ENCODE measurements at places on chromosomes 7 and 10. TPM values are rescaled to one million over a fixed set of nuclear protein-coding genes. Genes with fewer than 3 reads are reported as not detected.

DNA sequence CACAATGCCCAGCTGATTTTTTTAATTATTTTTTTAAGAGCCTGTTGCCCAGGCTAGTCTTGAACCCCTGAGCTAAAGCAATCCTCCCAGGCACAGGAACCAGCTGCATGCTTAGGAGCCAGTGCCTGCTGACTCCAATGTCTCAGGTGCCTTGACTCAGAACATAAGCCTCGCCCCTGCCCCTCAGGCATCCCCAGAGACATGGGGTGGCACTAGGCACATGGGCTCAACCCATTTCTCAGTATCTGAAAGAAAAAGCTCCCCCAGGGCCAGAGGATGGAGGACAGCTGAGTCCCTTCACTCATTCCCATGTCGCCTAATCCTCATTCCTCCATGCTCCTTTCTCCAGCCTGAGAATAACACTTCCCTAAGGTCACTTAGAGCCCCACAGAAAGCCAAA, 39.1 kb downstream of the KCNH2 start:
- DNase-seq = no peak

DNA sequence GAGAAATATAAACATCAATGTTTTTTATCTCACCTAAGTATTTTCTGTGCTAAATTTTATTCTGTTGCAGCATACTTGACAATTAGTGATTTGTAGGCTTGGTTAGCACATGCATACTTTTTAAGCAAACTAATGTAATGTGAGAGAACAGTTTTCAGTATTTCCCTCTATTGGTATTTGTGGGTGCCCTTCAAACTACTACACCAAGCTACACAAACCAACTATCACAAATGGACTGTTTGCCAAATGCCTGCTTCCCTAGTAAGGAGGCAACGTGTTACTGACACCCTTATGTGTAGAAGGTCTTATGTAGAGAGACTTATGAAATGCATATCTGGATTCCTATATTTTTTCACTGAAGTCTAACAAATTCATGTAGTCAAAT, 98.4 kb upstream of the FZD1 start:
- no peak for DNase-seq

DNA sequence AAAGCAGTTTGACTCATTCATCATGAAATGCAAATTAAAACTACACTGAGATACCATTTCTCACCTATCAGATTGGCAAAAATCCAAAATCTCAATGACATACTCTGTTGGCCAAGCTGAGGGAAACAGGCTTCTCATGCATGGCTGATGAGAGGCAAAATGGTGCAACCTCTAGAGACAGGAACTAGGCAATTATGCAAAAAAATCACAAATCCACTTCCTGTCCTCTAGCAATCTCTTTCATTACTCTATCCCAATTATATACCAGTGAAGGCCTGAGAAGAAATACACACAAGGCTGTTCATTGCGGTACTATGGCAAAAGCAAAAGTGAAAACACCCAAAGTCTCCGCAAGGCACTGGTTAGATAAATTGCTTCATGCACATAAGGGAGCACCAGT, 25.9 kb upstream of the PTPRN2 start:
- no peak for DNase-seq

DNA sequence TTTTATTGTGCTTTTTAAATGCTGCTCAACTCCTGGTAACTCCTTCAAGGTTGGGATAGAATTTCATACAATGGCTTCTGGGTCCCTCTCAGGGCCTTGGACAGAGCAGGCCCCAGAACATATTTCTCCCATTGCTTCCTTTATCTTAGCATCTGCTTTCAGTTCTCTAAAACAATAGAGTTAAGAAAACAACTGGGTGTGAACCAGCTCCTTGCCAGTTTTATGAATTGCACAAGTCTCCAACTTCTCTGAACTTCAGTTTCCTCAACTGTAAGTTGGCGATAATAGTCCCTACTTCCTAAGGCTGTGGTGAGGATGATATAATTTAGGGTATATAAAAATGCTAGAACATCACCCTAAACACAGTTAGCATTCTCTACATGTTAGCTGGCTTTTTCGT, 77.0 kb upstream of the INHBA start:
- DNase-seq = no peak

- no peak for DNase-seq
These were observed 1111.4 kb downstream of the SORCS1 start for GRCh38 chr10:106053061-106053460.

The ELN gene
- total RNA-seq = not detected

DNA sequence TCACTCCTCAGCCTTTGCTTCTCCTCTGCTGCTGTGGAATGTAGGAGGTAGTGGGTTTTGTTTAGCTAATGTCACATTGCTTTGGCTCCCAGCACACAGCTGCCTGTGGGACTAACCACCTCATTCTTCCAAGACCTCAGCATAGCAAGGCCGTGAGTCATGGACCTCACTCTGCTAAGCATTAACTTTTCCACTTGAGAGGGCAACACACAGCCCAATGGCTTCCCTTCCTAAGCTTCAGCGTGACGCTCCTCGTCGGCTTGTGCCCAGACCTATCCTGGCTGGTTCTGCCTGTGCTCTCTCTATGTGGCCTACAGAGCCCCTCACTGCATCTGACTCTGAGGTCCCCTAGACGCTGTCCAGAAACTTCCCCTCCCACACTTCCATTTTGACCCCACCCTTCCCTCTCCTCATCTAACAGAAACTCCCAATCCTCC, 23.3 kb downstream of the MYOF start:
- no peak for DNase-seq

GRCh38 chr10:127990846-127991542, 84.1 kb downstream of the PTPRE start:
- DNase-seq = peak; percentile 35

DNA sequence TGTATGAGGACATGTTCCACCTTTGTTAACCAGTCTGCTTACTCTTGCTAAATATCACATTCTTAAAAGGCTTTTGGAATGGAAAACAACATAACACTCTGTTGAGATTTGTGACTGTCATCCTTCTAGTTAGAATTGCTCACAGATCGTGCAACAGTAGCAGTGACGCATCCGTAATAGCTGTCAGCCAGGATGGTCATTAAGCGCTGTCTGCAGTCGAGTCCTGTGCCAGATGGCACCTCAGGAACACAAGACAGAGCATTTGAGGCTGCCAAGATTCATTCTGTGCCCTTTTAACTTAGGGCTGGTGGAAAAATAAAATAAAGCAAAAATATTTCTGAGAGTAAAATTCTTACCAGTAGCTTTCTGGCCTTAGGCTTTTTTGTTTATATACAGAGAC, 348.6 kb downstream of the ANKRD7 start:
- DNase-seq = no peak

DNA sequence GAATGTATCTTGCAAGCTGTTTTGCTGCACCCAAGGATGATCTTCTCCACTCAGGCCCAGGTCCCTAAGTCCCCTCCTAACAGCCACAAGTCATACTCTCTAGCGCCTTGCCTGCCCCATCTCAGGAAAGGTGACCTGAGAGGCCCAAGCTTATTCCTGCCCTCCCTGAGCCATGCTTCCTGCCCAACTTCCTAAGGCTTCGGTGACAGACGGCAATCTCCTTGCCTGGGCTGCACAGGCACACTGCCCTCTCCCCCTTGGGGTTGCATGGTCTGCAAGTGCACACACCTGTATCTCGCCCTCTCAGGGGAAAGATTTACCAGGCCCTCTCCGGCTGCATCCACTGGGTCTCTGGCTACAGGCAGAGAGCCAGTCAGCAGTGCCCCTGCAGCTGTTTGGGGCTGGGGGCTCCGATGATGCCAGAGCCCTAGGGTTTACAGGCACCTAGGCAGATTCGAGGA, 771 bp upstream of the ADIRF start:
- no peak for DNase-seq

DNA sequence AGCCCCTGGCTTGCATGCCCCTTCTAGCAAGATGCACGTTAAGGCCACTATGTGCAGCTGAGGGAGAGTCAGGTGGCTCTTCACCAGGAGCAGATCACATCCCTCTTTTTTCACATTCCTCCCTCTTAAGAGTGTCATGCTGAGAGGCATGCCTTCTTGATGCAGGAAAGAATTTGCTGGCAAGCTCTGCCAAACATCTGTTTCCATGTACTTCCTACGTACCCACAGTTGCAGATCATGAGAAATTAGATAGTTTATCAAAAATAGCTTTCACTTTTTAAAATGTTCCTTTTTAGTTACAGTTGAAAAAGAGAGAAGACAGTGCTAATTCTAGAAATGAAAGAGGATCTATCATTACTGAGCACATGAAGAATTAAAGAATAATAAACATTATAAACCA, 79.7 kb upstream of the ZNF722 start:
- DNase-seq = no peak

The IDI1 gene
- 64.7 TPM for total RNA-seq

The ANXA8L1 gene
- total RNA-seq = not detected

The CALY gene
- total RNA-seq = not detected

DNA sequence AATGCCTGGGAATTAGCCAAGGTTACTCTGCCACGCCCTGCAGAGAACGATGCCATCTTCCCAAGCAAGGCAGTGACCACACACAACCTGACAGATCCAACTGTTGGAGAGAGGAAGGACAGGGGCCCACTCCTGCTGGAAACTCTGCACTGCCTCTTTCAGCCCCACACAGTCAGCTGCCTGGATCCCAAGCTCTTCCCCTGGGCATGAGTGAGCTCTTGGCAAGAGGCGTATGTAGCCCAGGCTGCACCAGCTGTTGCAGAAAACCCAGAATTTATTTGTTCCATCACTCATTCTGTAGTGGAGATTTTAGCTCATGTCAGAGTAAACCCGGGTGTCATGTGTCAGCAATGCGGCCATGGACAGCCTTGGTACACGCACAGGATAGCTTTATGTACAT, 135.1 kb upstream of the TRIM24 start:
- DNase-seq = no peak

The STEAP4 gene
- not detected for total RNA-seq

DNA sequence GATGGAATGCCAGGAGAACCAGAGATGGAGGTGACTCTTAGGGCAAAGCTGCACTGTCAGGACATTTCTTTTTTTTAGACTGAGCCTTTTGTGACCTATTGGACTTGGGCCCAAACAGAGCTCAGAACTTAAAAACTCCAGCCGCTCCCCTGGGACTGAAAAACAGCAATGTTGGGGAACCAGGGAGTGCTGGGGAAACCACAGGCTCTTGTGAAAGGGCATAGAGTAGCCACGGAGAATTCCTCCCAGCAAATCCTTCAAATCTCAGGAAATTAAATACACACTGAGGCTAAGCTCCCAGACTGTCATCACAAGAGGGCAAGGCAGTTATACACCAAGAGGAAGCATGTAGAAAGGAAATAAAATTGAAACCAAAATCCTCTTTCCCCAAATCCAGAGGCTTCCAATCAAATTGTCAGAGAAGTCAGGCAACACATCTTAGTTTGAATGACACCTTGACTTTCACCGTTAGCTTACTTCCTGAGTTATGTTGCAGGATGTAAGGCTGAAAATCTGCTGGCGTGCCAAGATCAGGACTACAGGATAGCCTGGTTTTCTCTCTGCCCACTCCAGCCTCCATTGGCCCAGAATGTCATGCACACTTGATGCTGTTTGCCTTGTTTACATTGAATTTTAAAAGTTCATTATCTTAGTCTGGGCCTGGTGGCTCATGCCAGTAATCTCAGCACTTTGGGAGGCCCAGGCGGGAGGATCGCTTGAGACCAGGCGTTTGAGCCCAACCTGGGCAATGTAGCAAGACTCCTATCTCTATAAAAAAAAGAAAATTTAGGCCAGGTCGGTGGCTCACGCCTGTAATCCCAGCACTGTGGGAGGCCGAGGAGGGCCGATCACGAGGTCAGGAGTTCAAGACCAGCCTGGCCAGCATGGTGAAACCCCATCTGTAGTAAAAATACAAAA, 2.6 kb upstream of the RFC2 start:
- no peak for DNase-seq

GRCh38 chr10:33945051-33945450, 610.6 kb upstream of the NRP1 start:
- no peak for DNase-seq

DNA sequence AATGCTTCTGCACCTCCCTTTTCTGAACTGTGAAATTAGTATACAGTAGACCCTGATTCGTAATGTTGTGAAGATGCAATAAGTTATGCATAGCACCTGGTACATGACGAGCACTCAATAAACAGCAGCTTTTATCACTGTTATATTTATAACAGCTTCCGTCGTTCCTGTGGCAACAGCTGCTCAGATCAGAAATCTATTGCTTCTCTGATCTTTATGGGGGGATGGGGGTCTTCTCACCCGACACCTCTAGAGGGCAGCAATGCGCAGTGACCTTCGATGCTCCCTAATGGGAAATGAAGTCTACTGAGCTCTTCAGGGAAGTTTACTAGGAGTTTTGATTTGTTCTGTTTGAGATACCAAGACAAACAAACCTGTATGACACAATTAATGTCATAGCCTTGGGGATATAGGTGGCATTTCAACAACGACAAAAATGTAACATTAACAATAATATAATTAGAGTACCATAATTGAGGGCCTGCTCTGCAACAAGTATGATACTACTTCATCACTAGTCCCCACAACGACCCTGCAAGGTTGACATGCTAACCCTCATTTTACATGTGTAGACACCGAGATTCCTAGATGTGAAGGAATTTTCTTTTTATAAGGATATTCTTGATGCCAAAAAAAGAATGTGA, 289.6 kb downstream of the SFMBT2 start:
- peak; percentile 83 for DNase-seq

DNA sequence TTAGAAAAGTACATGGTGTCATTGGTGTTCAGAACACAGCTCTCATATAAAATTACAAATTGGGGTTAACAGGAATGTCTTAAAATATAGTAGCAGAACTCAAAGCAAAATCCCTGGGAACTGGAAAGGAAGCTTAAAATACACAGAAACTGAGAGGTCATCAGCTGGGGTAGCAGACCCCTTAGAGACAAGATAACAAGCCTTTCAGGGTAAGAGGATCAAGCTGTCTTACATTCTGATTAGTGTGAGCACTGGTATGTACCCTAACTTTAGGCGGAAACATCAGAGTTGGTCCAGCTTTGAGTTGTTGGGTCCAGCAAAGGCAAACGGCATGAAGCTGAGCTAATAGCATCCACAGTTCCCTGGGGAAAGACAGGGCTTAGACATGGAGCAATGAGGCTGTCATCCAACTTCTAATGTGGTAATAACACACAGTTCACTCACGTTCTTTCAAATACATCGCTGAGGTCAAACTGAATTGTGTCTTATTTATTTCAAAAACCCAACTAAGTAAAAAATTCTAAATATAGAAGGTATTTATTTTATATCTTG, 32.6 kb downstream of the ARHGAP21 start:
- DNase-seq = no peak

The SDHAF3 gene
- 21.0 TPM for total RNA-seq

The RBM20 gene
- 0.03 TPM for total RNA-seq

The TAC1 gene
- not detected for total RNA-seq

The NRAP gene
- total RNA-seq = not detected

The OR9A2 gene
- not detected for total RNA-seq

GRCh38 chr7:90188281-90188680, 23.3 kb upstream of the STEAP2 start:
- DNase-seq = no peak

The SYPL1 gene
- 51.3 TPM for total RNA-seq
